ENCODE measurements at places on chromosomes 13 and 19.

- DNase-seq = no peak
Observed at GRCh38 chr13:67554746-67555452, 324.8 kb upstream of the PCDH9 start.

DNA sequence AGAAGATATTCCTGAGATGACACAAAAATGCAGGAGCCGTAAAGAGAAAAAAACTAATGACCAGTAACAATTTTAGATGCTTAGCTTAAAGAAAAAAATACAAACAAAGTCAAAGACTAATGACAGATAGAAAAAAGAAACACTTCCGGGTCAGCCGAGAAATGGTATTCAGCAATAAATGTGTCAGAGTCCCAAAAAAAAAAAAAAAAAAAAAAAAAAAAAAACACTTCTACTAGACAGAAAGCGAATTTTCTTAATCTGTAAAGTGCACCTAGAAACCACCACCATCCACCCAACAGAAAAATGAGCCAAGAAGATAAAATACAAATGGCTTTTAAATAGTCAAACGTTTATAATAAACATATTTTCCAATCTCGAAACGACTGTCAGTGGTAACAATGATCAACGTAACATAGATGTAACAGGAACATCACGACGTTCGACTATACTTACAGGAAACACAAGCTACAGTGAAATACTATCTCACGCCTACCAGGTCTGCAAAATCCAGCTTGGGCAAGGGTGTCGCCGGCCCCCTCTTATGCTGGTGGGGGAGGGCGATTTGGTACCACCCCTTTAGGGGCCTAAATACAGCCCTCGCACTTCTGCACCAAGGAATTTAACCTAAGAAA, 10.6 kb downstream of the ABHD17A start:
- DNase-seq = no peak

- no peak for DNase-seq
Observed at GRCh38 chr19:46402725-46403124, 10.6 kb downstream of the CCDC8 start.

DNA sequence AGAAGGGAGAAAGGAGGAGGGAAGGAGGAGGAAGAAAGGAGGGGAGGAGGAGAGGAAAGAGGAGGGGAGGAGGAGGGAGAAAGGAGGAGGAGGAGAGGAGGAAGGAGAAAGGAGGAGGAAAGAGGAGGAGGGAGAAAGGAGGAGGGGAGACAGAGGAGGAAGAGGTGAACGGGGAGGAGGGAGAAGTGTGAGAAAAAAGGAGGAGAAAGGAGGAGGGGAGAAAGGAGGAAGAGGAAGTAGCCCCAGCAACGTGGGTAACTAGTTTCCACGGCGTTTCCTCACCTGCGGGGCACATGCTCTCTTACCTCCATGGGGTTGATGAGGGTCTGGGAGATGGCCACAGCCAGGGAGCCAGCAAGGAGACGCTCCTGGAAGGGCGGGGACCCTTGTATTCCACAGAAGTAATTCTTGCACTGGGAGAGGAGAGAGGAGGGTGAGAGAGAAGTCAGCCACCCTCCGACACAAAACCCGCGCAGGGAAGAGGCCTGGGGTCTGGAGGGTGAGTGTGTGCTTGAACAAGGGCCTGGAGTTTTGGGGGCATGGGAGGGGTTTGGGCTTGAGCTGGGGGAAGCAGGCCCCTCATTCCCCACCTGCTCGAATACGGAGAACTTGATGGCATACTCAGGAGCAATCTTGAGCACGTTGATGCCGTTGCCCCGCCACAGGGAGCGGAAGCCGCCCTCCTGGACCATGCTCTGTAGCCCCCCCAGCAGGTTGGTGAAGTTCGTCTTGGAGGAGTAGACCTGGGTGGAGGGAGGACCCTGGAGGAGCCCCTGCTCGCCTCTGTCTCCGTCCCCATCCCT, 3.9 kb downstream of the SLC25A41 start:
- DNase-seq = no peak

- no peak for DNase-seq
Observed at GRCh38 chr19:14703833-14704232, 14.0 kb downstream of the ZNF333 start.

DNA sequence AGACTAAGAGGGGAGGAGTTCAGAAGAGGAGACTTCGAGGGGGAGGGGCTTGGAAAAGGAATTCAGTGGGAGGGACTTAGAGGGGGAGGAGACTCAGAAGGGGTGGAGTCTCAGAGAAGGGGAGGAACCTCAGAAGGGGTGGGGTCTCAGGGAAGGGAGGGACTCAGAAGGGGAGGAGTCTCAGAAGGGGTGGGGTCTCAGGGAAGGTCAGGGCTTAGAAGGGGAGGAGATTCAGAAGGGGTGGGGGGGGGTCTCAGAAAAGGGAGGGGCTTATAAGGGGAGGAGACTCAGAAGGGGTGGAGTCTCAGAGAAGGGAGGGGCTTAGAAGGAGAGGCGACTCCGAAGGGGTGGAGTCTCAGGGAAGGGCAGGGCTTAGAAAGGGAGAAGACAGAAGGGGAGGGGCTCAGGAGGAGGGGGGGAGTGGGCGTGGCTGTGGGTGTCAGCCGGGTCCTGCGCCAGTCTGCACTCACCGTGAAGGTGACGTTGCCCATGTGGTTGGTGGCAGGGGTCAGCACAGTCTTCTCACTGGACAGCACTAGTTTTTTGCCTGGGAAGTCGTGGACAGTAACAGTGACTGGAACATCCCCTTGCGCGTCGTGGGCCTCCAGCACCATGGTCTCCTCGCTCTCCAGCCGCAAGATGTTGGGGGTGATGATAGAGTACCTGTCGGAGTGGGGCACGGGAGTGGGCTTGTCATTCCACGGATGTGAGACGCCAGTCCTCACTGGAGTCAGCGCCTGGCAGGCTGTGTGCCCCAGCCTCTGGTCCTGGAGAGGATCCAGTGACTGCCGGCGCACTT, 1.5 kb downstream of the C3 start:
- no peak for DNase-seq
